CD8-positive, alpha-beta T cell (primary cell): ENCODE measurements at places on chromosomes 1 and 21.

DNA sequence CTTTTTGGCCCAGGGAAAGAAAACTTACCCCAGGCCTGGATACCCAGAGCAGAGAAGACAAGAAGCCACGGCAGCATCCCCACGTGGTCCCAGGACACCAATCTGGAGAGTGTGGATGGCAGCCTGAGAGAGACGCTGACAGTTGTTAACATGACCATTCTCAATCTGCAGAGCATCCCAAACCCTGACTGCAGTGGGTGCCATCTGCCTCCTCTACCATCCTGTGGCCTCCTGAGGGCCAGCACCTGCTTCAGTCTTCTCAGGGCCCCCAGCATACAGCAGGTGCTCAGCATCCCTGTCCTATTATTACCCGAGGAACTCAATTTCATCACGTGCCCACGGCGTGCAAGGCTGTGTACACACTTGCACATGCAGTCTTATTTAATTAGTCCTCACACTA lies 785 bp downstream of the PGLYRP4 start:
- peak; percentile 21 for DNase-seq

- no peak for DNase-seq
Observed at GRCh38 chr21:43278359-43278758, 109.6 kb downstream of the CRYAA start.

- no peak for DNase-seq
Observed at GRCh38 chr1:228169345-228169744, 3.7 kb downstream of the IBA57 start.

DNA sequence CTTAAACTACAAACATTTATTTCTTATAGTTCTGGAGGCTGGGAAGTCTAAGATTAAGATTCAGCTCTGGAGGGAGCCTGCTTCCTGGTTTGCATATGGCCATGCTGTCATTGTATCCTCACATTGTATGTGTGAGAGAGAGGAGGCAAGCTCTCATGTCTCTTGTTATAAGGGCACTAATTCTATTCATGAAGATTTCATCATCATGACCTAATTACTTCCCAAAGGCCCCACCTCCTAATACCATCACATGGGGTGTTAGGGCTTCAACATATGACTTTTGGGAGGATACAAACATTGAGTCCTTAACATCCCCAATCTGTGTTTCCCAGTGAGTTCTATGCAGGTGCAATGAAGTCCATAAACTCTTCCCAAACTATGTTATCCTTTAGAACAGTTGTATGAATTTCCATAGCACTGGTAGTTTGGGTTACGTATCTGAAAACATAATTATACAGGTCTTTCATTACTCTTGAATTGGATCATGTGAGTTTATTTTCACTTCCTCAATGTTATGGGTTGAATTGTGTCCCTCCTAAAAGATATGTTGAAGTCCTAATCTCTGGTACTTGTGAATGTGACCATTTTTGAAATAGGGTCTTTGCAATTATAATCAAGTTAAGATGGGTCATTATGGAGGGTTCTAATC lies 124.2 kb downstream of the RUNX1 start:
- DNase-seq, result no peak

GRCh38 chr1:43073490-43074230 lies 98.4 kb downstream of the EBNA1BP2 start:
- DNase-seq, result peak; percentile 35

DNA sequence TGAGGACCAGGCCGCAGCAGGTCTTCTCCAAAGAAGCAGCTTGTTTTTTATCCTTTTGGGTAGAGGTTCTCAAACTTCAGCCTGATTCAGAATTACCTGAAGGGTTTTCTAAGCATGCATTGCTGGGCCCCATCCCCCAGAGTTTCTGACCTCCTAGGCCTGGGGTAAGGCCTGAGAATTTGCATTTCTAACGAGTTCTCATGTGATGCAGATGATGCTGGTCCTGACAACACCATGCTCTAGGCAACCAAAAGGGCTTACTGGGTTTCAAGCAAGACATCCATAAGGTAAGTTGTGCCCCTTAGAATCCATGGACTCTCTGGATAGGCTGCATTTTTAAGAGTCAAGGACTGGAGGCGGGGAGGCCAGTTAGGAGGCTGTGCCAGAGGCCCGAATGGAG lies 295.1 kb downstream of the HHIPL2 start:
- DNase-seq, result no peak

DNA sequence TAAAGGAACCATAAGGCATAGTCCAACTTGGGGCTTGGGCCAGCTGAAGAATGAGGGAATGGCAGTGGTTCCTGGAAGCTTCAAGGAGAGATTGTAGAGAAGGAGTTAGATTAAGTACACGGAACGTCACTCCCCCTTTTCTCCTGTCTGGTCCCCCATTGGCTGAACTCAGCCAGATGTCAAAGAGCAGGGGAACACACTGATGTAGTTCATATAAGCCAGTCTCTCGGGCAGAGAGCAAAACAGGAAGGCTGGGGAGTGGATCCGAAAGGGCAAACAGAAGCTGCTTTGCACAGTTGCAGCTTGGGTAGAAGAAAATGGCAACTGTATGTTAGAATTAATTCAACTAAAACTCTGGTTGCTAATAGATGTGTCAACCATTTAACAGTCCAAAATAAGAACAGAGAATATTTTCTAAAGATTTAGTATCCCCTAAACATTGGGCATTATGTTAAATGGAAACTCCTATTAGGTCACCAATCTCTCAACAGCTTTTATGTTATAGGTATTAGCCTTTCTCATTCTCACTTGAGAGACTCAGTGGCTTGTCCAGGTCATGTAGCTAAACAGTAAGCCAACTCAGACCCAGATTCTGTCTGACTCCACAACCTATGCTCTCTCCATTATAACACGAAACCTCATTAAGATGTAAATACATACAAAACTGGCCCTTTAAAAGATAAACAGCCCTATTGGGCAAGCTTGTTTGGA lies 600.7 kb upstream of the USP24 start:
- no peak for DNase-seq

- DNase-seq, result no peak
Observed at GRCh38 chr1:52348704-52349300, 17.2 kb downstream of the CC2D1B start.

DNA sequence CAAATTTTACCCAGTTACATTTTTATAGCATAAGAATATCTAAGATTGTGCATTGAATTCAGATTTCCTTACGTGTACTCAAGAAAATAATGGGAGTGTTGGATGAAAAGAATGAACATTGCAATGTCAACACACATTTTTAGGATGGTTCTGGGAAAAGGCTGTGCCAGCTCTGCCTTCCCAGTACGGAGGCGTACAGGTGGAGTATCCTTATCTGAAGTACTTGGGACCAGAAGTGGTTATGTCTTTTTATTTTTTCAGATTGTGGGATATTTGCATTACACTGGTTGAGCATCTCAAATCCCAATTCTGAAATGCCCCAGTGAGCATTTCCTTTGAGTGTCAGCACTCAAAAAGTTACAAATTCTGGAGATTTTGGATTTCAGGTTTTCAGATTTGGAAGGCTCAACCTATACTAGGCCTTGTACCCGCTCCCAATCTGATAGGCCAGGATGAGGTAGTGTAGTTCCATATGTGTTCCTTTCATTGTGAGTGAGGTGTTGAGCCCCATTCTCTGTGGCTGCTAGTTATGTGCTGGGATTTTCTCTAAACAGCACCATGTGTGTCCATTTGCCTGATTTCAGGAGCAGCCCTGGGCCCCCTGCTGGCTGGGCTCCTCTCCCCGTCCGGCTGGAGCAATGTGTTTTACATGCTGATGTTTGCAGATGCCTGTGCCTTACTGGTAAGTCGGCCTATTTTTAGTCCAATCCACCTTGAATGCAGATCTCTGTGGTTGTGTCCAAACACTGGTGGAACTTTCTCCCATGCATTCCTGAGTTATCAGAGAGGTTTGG lies 60.8 kb downstream of the SLC37A1 start:
- DNase-seq, result no peak

GRCh38 chr1:119884711-119885110 lies 11.6 kb downstream of the ADAM30 start:
- DNase-seq, result no peak

GRCh38 chr1:53066488-53066887 lies 4.5 kb downstream of the PODN start:
- DNase-seq, result no peak

DNA sequence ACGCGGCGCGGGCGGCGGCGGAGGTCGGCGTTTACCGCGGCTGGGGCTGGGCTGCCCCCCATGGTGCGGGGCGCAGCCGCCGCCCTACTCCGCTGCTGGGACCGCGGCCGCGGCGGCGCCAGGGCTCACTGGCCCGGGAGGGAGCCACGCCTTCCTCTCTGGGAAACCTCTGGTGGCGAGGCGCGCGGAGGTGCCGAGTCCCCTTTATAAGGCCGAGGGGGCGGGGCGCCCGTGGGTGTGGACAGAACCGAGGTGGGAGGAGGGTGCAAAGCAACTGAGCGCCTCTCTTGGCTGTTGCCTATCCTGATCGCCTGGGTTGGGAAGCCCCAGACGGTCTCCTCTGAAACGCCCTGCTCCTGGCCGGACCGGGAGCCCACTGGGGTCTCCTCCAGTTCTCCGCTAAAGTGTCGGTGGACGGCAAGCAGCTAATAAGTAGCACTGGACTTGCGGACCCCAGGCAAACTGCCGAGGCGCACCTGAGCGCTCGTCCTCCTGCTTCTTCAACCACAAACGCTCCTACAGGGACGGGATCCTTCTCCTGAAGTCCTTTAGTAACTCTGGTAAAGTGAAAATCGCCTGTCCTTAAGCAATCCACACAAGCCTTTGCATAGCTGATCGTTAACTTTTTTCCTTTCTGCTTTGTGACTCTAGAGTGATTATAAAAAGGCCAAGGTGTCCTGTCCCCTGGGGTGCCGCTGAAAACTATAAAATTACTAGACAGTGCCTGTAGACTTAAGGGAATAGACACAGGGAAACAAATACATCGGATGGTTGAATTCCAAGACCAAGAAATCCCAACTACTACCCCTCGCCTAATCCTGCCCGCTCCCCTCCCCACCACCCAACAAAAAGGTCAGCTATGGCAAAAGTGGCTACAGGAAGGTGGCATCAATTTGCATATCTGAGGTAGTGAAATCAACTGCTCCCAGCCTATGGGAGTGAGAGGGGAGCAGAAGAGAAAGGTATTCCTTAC lies at the start of gene PTGER3:
Gene PTGER3, minus strand, starts transcription at position 182 of the 973 bp plus-strand sequence. CDS start 239 bp downstream, outside the sequence.
- DNase-seq, result peak; percentile 63
